ENCODE measurements at places on chromosomes 7 and 10.

- no peak for DNase-seq
Observed at GRCh38 chr7:32289651-32290414, 200.3 kb downstream of the LSM5 start.

- no peak for DNase-seq
Observed at GRCh38 chr10:24170199-24170598, 38.7 kb upstream of the KIAA1217 start.

DNA sequence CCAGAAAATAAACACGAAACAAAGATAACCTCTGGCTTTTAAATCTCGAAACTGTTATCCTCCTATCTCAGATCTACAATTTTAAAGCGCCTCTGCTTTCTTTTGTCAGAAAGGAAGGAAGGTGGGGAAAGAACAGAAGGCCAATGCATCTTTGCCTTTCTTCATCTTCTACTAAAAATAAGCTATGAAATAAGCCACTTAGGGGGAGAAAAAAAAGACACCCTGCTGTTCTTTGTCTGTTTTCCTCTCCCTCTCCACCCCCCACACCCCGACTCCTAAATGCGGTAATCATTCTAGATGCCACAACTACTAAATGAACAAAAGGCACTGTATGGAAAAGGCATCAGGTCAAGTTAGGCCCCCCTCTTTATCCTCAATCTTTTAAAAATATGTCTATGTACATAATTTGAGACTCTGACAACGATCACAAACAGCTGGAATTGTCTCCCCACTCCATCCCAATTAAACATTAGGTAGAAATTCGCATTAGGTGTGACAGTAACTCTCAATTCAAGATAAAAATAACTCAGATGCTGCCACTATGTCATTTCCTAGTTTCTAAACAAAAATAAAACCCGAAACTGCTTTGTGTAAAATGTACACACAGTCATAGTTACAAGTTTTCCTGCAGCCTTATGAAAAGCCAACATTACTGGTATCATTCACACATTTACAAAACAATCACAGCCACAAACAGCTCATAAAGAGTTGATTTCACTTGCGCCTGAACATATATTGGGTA lies 2.4 kb downstream of the UBE2H start:
- no peak for DNase-seq

DNA sequence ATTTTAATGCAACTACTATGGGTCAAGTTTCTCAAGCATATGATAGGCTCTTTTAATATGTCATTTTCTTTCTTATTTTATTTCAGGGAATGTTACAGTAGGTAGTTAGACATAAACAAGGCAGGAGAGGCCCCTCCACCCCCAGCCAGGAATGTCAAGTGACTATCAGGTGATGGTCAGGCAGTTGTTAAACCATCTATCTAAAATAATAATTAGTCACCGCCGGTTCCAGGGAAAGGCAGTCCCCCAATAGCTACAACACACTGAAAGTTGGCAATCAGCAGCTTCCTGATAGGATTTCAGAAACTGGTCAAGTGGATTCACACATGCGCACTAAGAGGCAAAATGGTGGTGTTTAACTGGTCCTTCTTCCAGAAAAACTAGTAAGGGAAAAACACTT lies 9.3 kb downstream of the OLAH start:
- DNase-seq = no peak

DNA sequence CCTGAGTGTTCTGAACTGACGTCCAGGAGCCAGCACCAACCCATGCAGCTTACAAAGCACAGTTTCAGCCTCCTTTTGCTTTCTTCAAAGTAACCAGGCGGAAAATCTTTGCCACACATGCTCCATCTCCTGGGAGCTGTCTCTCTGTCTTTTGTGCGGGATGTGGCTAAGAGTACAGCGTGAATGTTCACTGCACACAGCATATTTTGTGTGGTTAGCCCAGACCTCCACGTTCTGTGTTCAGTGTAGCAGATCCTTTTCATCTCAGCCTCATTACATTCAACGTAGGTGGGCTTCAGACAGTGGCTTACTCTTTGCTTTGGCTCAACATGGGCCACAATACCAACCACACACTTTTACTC lies 200.8 kb downstream of the TNS3 start:
- DNase-seq = no peak

GRCh38 chr7:55140221-55140940 lies 121.6 kb downstream of the EGFR start:
- DNase-seq = no peak

Measured in SIG-M5 (cell line).